Choroid plexus epithelial cell (primary cell): ENCODE measurements at places on chromosomes 2 and 18.

GRCh38 chr2:53881360-53881759 is 21.6 kb upstream of the GPR75 start:
- DNase-seq: no peak

DNA sequence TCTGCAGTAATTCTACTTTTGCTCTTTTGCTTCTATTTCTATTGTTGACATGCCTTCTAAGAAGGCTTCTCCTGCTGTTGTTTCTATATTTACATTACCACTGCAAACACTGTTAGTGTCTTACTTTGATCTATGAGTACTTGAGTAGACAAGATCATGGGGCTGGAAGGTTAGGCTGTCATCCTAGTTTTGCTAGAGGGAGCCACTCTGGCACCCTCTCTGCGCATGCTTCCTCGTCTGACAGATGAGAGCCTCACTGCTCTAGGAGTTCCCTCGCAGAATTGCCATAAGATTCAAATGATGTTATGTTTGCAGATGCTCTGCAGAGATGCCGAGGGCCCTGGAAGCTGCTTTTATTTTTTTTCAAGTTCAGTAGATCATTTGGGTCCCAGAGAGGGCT is 185.6 kb downstream of the RNF144A start:
- DNase-seq: no peak

GRCh38 chr2:147250652-147251356 is 594.0 kb upstream of the ACVR2A start:
- DNase-seq: no peak

DNA sequence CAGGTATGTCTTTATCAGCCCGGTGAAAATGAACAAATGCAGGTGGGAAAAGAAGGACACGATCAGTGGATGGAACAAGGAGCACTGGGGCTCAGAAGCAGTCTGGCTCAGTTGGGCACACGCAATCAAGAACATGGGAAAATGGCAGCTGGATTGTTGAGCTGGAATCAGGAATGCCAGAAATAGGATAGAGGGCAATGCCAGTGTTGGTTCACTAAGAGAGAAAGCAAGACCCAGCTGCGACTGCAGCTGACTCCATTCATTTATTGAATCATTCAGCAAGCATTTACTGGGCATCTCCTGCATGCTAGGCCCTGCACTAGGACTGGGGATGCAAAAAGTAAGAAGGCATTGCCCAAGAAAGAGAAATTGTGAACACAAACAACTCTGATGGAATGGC is 13.6 kb upstream of the TTR start:
- no peak for DNase-seq

DNA sequence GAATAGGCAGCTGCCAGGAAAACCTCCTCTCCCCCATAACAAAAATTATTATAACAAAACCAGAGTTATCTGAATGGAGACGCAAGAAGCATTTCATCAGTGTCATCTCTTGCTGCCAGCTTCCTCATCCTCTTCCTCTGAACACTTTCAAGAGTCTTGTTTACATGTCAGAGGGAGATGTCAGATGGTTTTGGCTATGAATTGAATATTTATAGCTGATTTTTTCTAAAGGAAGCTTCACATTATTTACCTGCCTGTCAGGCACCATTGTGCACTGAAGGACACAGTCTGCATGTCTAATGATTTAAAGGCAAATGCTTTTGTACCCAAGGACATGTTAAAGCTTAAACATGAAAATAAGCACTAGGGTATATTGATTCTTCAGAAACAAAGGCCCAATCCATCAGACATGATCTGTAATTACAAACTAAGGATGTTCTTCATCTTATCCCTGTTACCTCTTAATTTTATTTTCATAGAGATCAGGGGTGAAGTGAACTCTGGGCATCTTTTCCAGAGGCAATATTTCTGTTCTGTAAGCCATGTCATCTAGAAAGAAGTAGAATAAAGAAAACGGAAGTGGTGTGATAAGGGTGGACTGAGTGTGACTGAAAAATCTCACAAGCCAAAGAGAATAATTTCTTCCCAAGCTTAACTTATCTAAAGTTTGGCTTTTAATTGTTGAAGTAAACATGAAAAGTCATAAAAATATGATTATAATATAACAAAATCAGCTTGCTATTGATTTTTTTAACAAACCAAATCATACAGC is 168.7 kb downstream of the ANKRD44 start:
- no peak for DNase-seq

DNA sequence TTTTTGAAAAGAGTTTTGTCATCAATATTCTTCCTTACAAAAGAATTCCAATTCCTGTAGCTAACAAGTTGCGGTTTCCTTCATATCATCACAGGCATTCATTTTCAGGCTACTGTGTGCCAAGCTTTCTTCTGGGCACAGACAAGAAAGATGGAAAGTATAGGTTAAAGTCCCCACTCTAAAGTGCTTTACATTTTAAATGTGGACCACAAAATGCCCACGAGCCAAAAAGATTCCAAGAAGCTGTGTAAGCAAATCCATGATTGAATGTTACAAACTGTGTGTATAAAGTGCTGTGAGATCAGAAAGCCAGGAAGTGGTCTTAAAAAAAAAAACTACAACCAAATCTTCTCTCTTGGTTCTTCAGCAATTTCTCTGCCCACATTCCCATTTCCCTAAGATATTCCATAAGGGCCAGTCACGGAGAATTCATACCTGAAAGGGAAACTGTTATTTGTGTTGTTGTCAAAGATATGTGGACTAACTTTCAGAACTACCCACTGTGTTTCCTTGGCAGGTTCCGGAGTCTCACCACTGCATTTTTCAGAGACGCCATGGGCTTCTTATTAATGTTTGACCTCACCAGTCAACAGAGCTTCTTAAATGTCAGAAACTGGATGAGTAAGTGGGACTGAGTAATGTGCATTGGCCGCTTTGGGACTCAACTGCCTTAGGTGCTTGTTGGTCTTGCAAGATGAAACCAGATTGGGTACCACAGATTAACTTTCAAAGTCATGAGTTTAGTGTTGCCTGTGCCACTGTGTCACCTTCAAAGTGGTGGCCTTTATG is 55.7 kb downstream of the RAB27B start:
- DNase-seq: peak; percentile 19

DNA sequence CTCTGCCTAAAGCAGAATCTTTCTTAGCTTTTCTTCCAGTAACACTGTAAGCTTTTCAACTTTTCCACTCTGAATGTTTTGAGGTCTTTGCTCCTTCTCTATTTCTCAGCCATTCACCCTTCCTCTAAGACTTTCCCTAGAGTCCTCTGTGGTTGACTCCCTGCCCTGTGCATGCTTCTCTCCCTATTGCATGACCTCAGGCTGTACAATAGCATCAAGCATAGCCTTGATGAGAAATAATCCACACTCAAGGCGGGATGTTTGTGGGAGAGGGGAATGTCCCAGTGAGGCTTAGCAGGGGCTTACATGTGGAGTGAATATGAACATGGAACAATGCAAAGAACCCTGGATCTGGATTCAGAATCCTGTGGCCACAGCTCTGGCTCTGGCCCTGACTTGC is 48.4 kb upstream of the IGFBP5 start:
- DNase-seq: peak; percentile 83

GRCh38 chr2:127100251-127101047 is 6.5 kb downstream of the BIN1 start:
- no peak for DNase-seq
